ENCODE measurements at places on chromosomes 5 and 9. TPM values are rescaled to one million over a fixed set of nuclear protein-coding genes. Genes with fewer than 3 reads are reported as not detected.

DNA sequence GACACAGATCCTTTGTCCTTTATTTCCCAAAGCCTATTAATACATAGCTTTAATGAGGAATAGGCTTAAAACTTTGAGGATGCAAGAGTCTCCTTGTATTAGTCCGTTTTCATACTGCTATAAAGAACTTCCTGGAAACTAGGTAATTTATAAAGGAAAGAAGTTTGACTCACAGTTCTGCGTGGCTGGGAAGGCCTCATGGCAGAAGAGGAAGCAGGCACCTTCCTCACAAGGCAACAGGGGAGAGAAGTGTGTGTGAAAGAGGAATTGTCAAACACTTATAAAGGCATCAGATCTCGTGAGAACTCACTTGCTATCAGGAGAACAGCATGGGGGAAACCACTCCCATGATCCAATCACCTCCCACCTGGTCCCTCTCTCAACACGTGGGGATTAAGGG lies 5.4 kb upstream of the CLK4 start:
- no peak for DNase-seq

- DNase-seq = peak; percentile 8
Measured at GRCh38 chr9:136535070-136535469, 10.8 kb downstream of the NOTCH1 start.

- DNase-seq = no peak
Measured at GRCh38 chr9:126869368-126869767, 8.9 kb downstream of the ZBTB34 start.

- no peak for DNase-seq
Measured at GRCh38 chr5:23012842-23013241, 159.7 kb upstream of the CDH12 start.

DNA sequence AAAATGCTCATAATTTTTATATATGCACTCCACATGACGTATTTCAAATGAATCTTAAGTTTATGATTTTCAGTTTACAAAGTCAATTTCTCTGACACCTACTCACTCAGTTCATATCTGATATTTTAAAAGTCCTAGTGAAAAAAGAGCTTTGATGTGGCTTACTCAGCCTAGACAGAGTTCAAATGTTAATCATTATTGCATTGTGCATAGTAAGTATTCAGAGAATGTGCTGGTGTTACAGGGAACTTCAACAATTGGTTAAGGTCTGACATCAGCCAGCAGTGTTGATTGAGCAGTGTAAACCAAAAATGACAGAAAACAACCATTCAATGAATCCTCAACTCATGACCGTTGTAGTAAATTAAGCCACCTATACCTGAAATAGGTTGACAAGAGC lies 147.2 kb upstream of the LHFPL2 start:
- peak; percentile 24 for DNase-seq

Gene SPINK6
- total RNA-seq = not detected
